ENCODE measurements at places on chromosomes 1 and 21. TPM values are rescaled to one million over a fixed set of nuclear protein-coding genes. Genes with fewer than 3 reads are reported as not detected.

The SMIM11 gene
- 22.2 TPM for total RNA-seq

The TNNI3K gene
- not detected for total RNA-seq

The LCE1F gene
- not detected for total RNA-seq

The ENAH gene
- total RNA-seq = 86.1 TPM

The SLC25A34 gene
- not detected for total RNA-seq

The S100A12 gene
- total RNA-seq = not detected

The RTCA gene
- total RNA-seq = 22.5 TPM

The CD2 gene
- total RNA-seq = not detected

The BLZF1 gene
- total RNA-seq = 15.2 TPM

The ADGRL2 gene
- total RNA-seq = 9.7 TPM

The CA6 gene
- total RNA-seq = not detected

The TIAM1 gene
- 0.69 TPM for total RNA-seq

The PLD5 gene
- total RNA-seq = 1.7 TPM

The SPRR4 gene
- not detected for total RNA-seq

The SLC44A3 gene
- 1.4 TPM for total RNA-seq

The RHBDL2 gene
- total RNA-seq = 2.3 TPM

The DPH2 gene
- 34.7 TPM for total RNA-seq

The LENEP gene
- total RNA-seq = not detected

The PYHIN1 gene
- not detected for total RNA-seq

The SPRR2E gene
- total RNA-seq = not detected

The RGS16 gene
- 0.30 TPM for total RNA-seq

The GRHL3 gene
- total RNA-seq = 0.92 TPM

The CHAF1B gene
- 11.2 TPM for total RNA-seq

The CHIA gene
- not detected for total RNA-seq

The IQCC gene
- total RNA-seq = 2.0 TPM

The EXO1 gene
- total RNA-seq = 24.2 TPM

The FAM177B gene
- not detected for total RNA-seq

The OLFM3 gene
- not detected for total RNA-seq

The LRRC39 gene
- total RNA-seq = not detected

All from A549 treated with GW870086 at 1 μM for 4 hours (cell line).